ENCODE measurements at places on chromosomes 13 and 19. TPM values are rescaled to one million over a fixed set of nuclear protein-coding genes. Genes with fewer than 3 reads are reported as not detected.

Gene FFAR1
- 1.4 TPM for total RNA-seq

Gene ZNF134
- 12.8 TPM for total RNA-seq

Gene PABPC3
- 0.58 TPM for total RNA-seq

Gene SPRED3
- 4.2 TPM for total RNA-seq

Gene C13orf42
- not detected for total RNA-seq

Gene TGFBR3L
- 9.7 TPM for total RNA-seq

DNA sequence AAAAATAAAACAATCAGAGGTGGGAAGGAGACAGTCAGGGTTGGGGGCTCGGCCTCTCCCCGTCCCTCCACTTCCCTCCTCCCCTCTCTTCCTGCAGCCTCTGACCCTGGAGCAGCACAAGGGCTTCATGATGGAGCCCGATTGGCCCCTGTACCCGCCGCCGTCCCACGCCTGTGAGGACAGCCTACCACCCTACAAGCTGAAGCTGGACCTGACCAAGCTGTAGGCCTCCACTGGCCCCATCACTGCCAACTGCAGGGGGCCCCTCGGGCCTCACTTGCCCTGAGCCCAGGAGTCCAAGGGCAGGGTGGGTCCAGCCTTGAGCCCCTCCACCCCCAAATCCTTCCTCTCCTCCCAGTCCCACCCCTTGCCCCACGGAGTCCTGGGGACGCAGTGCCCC is 7.6 kb downstream of the TMEM59L start:
- no peak for DNase-seq

GRCh38 chr13:76934671-76935070 is 13.6 kb upstream of the ACOD1 start:
- DNase-seq: no peak

GRCh38 chr13:27118428-27119054 is 53.1 kb downstream of the USP12 start:
- no peak for DNase-seq

GRCh38 chr13:101916108-101916774 is 463.8 kb downstream of the ITGBL1 start:
- no peak for DNase-seq

DNA sequence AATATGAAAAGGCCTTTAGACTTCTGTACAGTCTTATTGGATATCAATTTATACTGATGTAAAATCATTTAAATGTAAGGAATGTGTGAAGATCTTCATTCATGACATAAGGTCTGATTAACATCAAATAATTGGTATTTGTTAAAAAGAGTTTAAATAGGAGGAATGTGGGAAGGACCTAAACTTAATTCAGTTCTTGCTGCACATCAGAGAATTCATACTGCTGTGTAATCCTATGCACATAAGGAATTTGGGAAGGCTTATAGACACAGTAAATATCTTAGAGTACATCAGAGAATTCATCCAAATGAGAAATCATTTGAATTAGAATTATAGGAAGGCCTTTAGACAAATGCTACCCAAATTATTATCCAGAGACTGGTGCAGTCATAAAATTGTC is 21.7 kb downstream of the ZNF283 start:
- DNase-seq: no peak

GRCh38 chr13:100334214-100334613 is 245.3 kb downstream of the PCCA start:
- no peak for DNase-seq

GRCh38 chr19:366205-366783 is 21.7 kb upstream of the MIER2 start:
- DNase-seq: no peak

- DNase-seq: no peak
Measured at GRCh38 chr13:58633226-58633625, 1001.7 kb downstream of the PCDH17 start.

DNA sequence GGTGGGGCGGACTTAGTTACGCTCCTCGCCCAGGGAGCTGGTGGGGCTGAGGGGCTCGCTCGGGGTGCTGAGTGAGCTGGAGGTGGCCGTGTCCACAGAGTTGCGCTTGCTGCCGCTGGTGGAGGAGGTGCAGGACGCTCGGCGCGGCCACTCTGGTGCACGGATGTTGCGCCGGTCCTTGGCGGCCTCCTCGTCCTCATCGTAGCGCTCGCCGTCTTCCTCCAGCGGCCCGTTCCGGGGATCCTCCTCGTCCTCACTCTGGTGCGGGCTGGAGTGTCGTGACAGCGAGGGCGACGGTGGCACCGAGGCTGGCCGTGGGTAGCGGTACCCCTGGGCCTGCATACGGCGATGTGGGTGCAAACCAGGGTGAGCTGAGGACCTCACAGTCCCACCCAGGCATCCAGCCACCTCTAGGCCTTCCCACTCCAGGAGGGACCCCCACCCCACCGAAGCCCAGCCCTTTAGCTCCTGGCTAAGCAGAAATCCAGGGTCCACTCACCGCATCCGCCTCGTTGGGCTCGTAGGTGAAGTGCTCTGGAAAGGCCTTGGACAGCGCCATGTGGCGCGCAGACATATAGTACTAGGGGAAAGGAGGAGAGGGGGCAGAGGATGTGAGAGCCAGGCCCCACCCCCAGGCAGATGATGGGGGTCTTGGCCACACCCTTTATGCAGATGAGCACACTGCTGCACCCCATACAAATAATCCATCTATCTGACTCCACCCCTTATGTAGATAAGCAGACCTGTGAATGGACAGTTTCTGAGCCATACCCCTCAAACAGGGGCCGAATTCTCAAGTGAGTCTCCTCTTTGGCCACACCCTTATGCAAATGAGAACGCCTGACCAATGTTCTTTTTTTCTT is 4.4 kb downstream of the FTL start:
- no peak for DNase-seq

GRCh38 chr19:1220976-1221903 is 15.7 kb downstream of the STK11 start:
- no peak for DNase-seq

- DNase-seq: no peak
Measured at GRCh38 chr19:8321986-8322637, 816 bp downstream of the RPS28 start.

- no peak for DNase-seq
Measured at GRCh38 chr19:37353968-37354367, 16.9 kb upstream of the ZNF527 start.

GRCh38 chr13:109667807-109668291 is 118.5 kb downstream of the IRS2 start:
- no peak for DNase-seq

DNA sequence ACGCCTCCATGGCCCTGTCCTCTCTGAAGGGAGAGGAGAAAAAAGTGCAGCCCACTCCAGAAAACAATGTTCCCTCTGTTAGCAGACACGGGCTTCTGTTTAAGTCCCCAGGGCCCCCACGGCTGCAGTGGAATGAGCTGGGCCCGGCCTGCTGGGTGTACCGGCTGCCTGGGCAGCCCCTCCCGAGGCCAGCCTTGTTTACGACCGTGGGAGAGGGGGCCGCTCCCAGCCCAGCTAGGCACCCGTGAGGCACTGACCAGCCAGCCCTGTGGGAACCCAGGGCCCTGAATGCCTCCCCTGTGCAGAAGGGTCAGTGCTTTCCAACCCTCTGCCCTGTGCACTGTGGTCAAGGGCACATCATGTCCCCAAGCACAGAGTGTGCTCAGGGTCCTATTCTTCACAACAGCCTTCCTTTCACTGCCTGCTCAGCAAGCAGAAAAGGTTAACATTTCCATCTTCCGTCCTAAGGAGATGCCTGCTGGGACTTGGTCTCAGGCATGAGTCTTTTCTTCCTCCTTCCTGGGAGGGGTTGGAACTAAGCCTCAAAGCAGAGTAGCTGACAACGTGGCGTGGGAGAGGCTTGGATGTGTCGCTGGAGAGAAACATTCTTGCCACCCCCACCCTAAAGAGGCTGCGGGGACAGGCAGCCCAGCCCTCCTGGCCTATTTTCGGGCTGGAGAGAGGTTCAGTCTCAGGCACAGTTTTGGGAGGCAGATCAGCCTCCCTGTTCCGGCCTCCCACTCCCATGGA is 90.1 kb downstream of the RGCC start:
- no peak for DNase-seq

- DNase-seq: no peak
Measured at GRCh38 chr19:30160426-30160825, 211.8 kb upstream of the ZNF536 start.

GRCh38 chr13:105573136-105573535 is 962.3 kb downstream of the EFNB2 start:
- DNase-seq: no peak

DNA sequence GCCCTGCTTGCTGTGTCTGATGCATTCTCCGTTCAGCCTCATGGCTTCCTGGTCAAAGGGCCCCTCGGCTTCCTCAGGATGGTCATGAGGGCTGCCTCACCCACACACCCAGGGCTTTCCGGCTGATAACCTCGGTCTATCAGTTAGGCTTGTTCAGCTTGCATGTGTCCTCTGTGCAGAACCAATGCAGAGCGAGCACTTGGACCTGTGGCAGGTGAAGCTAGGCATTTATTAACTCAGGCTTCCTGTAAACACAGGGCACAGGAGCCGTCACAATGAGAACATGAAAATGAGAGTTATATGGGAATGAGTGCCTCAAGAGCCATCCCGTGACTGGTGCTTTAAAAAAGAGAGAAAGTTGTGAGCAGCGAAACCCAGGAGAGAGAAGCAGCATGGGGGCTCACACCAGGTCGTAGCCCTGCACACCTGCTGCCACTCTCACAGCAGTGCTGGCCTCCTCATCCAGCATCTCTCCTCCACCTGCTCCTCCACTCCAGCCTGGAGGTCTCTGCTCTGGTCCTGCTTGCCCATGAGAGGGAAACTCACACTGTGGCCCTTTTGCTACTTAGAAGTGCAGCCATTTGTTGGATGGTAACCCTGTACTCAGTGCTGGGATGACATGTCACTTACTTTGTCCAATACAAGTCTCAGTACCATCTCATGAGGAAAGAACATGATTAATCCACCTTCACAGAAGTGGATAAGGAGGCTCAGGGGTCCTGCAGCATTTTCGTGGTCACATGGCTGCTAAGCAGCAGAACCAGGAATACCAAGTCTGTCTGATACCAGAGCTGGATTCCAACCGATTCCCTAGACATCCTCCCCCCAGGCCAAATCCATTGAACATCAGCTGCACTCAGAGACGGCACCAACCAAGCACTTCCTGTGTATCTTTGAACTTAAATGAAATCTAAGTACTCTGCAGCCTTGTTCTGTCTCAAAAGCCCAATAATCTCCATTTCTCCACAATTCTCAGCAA is 50.5 kb upstream of the IRS2 start:
- no peak for DNase-seq

DNA sequence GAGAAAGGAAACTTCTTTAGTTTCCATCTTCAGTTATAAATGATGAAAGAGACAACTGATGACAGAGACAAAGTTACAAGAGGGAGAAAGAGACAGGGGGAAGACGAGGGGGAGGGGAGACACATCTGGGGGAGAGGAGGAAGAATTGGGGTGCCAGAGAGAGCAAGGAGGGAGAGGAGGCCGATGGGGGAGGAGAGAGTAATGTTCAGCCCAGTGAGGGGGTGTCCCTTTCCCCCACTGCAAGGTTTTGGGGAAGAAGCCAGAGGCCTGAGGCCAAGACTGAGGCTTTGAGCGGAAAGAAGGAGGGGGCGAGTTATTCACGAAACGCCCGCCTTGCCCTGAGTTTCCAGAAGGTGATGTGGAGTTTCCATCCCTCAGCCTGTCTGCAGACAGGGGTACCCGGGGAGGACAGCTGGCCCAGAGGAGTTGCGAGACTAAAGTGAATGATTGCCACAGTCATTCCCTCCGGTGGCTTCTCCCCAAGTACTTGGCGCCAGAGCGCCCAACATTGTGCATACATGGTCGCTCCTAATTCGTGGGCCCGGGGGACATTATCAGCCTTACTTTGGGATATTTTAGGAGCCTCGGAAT is 558 bp upstream of the PPAN start:
- peak; percentile 89 for DNase-seq

DNA sequence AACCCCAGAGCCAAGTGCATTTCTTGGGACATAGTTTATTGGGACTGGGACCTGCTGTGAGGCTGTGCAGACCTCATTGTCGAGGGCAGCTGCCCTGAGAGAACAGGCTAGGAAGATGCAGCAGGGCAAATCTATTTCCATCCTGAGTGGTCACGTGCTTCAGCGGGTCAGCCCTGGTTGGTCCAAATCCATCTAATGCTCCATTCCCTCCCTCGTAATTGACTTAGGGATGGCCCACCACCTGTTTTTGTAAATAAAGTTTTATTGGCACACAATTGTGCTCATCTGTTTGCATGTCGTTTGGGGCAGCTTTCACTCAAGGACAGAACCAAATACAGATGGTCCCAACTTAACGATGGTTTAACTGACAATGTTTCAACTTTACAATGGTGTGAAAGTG is 75.5 kb upstream of the ADGRE5 start:
- DNase-seq: no peak

DNA sequence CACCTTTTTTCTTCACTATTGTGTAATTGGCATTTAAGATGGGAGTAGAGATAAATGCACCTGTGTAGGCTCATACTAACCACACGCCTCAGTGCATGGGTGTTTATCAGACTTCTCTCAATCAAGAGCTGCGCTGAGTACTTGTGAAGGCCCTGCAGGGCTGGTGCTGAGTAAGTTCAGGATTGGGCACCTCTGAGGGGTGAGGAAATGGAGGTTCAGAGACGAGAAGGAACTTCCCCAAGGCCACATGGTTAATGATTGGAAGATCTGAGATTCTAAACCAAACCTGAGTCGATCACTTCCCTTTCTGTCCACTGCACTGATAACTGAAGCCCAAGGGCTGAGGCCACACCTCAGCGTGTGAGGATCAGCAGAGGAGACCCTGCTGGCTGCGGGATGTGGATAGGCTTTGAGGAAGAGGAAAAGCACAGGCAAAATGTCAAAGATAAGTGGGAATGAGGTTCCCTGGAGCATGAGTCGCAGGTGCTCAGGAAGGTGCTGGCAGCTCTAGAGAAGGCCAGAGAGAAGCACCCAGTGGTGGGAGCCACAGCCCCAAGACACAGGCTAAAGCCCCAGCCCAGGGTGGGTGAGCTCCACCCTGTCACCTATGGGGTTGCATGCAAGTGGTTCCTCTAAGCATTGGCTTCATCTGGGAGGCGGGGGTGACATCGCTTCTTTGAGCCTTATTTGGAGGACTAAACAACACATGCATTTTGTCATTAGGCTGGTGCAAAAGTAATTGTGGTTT is 32.3 kb upstream of the GJB6 start:
- DNase-seq: peak; percentile 12

DNA sequence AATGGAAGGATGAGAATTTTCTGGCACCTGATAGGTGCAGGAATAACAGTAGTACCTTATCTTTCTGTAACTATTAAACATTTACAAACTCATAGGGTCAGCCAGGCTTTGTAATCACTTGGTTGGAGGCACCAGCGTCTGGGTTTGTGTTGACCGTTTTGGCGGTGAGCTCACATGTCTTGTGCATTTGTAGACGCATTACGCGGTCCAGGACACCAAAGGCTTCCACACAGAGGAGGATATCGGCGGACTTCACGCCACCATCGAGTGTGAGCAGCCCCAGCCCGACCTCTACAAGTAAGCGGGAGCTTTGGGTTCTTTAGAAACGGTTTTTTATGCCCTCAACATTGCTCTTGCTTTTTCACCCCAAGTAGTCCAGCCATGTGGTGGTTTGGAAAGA is 129.3 kb downstream of the ATP11A start:
- DNase-seq: no peak

GRCh38 chr19:14118165-14119051 is 846 bp upstream of the PRKACA start:
- peak; percentile 36 for DNase-seq

Measured in activated T-cell treated with anti-CD3 and anti-CD28 coated beads, Interleukin-2, amount 50 U/mL, for 72 hours (primary cell).